IMR-90 (cell line): ENCODE measurements at places on chromosomes 16 and 17. TPM values are rescaled to one million over a fixed set of nuclear protein-coding genes. Genes with fewer than 3 reads are reported as not detected.

ASGR2 gene
- total RNA-seq: not detected in 2 replicates

GOSR2 gene
- 65.8 and 75.6 TPM in 2 replicates for total RNA-seq

WDR81 gene
- total RNA-seq: 3.0 and 3.9 TPM in 2 replicates

G6PC1 gene
- total RNA-seq: not detected in 2 replicates

DNA sequence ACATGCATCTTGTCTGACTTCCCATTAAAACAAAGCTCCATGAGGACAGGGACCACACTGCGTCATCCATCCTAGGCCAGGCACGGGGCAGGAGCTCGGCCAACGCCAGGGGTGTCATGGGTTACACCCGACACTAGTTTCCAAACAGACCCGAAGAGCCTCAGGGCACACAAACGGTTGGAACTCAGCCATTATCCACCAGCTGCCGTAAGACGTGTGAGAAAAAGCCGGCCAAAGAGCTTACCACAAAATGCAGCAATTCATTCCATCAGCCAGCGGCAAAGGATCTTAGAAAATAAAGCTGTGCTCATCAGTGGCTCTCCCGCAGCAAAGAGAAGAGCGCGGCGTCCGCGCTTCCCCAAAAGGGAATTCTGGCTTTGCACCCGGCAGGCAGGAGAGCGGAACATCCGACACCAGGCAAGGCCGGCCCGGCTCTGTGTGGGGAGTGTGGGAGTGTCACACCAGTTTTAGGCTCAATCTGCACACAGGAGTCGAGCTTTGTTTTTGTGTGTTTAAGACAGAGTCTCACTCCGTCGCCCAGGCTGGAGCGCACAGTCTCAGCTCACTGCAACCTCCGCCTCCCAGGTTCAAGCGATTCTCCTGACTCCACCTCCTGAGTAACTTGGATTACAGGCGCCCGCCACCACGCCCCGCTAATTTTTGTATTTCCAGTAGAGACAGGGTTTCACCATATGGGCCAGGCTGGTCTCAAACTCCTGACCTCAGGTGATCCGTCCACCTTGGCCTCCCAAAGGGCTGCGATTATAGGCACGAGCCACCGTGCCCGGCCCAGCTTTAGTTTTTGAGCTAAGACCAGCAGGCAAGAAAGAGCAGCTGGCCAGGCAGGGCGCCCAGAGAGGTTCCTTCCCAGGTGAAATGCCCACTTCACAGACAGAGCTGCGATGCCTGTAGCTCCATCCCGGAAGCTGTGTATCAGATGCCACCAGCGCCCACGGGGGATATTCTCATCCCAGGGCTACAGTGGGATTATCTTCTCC is 1.5 kb downstream of the SLC38A8 start:
- peak; percentile 41 for DNase-seq

DNA sequence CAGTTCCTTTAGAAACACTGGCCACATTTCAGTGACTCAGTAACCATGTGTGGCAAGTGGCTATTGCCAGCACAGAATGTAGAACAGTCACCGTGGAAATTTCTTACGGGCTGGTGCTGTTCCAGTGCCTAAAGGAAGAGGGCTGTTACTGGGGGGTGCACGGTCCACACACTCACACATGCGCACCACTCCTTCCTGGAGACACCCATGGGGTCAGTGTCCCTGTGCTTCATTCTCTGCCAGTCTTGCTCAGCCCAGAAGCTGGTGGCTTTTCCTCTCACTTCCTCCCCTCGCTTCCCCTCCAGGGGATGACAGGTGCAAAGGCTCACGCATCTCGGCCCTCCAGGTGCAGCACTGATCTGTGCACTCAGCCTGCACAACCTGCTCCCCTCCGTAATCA is 115.6 kb downstream of the CCDC182 start:
- DNase-seq: no peak

- DNase-seq: peak; percentile 38
These were observed 15.0 kb upstream of the SLC12A3 start for GRCh38 chr16:56849690-56850680.

DNA sequence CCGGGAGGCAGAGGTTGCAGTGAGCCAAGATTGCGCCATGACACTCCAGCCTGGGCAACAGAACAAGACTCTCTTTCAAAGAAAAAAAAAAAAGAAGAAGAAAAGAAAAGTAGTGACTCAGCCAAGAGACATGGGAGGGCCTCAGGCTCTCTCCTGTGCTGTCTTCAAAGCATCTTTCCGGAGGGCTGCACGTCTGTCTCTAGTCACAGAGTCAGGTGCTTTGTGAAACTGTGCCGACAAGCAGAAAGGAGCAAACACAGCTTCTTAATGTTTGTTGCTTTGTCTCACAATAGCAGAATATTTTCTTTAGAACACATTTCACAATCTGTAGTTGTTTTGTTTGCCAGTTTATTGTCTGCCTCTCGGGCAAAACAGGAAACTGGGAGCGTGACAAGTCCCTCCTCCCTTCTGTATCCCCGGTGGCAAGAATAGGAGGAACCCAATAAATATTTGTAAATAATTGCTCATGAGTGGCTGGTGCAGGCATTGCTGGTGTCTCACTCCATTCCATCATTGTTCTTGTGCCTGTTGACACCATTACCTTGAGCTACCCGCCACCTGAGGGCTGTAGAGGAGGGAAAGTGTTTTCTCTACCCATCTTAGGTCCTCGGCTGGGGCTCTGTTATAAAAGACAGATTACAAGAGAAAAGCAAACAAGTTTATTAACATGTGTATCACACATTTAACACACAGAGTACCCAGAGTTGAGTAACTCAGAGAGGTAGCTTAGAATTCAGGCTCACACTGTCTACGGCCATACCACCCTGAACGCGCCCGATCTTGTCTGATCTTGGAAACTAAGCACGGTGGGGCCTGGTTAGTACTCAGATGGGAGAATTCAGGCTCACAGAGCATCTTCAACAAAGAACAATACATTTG is 5.5 kb downstream of the GAST start:
- DNase-seq: peak; percentile 33

DNA sequence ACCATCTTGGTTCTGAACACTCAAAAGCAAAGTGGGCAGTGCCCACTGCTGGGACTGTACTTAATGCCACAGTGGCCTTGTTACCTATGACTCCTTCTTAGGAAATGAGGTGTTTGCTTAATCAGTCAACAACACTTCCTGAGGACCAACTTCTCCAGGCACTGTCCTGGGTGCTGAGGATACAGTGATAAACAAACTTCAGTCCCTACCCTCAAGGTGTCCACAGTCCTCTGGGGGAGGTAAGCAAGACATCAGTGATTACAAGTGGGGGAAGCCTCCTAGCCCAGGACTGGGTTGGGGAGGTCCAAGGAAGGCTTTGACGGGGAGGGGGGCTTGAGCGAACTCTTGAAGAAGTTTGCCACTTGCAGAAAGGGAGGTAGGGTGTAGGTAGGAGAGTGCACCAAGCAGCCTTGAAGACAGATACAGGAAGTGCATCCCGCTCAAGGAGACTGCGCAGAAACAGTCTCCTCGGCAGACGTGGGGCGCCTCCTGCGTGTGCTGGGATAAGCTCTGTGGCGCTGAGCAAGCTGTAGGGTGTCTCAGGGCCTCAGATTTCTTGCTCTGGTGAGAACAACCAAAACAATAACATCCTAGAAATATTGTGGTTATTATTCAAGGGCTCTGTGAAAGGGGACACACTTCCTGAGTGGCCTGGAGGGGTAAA is 2.6 kb upstream of the ABCC3 start:
- no peak for DNase-seq

- DNase-seq: no peak
These were observed 700.0 kb downstream of the WWOX start for GRCh38 chr16:78799429-78799828.

DNA sequence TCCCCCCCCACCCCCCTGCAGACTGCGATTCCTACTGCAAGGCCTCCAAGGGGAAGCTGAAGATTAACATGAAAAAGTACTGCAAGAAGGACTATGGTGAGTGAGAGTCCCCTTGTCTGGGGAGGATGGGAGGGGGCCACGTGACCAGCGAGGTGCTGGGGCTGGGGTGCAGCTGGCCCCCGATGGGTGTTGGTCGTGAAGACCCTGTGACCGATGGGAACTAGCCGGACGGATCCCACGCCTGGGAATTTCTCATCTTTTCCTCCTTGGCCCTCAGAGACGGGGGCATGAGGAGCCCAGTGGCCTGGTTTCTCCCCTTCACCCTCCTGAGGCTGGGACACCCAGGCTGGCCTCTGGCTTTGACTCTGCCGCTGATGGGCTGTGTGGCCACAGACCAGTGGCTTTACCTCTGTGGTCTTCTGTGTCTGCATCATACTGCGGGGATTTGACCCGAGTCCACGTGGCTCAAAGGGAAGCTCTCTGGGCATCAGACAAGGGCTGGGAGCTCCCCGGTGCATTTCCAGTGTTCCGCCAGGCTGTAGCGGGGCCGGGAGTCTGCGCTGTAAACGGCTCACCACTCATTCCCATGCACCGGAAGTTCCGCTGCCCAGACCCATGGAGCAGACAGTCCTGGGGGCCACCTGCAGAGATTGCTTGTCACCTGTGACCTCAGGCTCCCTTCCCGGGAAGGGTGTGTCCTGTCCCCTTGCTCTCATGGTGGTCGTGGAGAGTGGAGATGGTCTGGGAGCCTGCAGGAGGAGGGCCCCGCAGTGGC is 200.0 kb downstream of the NTN1 start:
- DNase-seq: no peak

GRCh38 chr16:4682616-4683254 is 10.6 kb upstream of the NUDT16L1 start:
- peak; percentile 18 for DNase-seq

- DNase-seq: peak; percentile 92
These were observed 1.9 kb upstream of the CAPN15 start for GRCh38 chr16:525520-526180.

DNA sequence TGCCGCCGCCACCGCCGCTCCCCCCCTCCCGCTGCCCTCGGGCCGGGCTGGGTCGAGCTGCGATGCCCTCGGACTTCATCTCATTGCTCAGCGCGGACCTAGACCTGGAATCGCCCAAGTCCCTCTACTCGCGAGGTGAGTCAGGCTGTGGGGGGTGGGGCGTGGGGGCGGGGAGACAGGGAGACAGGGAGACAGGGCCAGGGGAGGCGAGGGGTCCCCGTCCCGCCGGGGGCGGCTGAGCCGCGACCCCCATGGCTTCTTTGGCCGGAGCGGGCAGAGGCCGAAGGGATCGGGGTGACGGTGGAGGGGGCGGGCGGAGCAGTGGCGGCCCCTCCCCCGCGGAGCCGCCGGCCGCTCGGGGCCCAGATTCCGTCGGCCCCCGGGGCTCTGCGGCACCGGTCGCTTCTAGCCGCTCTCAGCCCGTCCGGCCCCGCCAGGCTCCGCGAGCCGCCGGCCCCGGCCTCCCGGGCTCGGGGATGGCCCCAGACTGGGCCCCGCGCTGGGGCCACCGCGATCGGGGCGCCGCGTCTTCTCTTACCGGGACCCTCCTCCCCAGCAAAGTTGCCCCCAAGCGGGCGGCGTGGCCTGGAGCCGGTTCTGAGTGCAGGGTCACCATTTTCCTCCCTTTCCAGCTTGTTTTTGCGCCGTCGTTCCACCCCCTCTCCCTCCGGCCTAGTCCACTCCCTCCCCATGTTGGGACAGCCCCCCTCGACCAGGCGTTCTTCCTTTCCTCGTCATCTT is 644 bp downstream of the NFAT5 start:
- peak; percentile 68 for DNase-seq

- DNase-seq: peak; percentile 62
These were observed 7.9 kb upstream of the SLFN14 start for GRCh38 chr17:35568561-35568960.

DNA sequence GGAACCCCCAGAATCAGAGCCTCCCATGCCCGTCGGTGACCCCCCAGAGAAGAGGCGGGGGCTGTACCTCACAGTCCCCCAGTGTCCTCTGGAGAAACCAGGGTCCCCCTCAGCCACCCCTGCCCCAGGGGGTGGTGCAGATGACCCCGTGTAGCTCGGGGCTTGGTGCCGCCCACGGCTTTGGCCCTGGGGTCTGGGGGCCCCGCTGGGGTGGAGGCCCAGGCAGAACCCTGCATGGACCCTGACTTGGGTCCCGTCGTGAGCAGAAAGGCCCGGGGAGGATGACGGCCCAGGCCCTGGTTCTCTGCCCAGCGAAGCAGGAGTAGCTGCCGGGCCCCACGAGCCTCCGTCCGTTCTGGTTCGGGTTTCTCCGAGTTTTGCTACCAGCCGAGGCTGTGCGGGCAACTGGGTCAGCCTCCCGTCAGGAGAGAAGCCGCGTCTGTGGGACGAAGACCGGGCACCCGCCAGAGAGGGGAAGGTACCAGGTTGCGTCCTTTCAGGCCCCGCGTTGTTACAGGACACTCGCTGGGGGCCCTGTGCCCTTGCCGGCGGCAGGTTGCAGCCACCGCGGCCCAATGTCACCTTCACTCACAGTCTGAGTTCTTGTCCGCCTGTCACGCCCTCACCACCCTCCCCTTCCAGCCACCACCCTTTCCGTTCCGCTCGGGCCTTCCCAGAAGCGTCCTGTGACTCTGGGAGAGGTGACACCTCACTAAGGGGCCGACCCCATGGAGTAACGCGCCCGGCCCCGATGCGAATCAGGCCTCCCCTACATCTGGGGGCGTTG is 4.0 kb downstream of the TPSG1 start:
- DNase-seq: no peak

DNA sequence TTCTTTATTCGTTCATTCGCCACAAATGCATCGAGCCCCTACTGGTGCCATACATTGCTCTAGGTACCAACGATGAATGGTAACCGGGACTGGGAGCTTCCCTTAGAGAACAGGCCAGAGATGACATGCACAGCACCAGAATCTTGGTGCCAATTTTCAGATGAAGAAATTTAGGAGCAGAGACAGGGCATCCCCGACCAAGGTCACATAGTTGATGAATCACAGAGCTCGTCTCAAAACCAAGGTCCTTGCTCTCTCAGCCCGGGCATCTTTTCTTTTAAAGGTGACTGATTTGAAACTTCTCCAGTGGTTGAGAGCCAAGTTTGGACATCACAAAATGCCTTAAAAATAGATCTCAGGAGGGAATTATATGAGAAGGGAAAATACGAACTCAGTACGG is 73.2 kb upstream of the C16orf82 start:
- DNase-seq: no peak

DNA sequence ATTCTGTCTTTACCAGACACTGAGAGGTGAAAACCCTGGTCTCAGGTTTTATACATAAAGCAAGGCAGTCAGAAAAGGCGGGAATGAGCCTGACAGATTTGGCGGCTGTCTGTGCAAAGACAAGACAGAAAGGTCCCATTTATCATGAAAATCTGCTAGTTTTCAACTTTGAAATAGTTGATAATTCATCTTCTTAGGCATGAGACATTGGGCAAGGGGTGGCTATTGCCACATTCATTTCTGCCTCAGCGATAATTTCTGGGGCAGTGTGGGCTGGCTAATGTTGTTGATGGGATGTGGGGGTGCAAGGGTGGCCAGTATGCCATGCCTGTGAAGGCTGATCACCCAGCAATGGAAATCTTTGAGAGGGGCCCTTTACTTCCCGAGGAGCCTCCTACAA is 173.8 kb upstream of the RPH3AL start:
- DNase-seq: no peak

GRCh38 chr16:13926891-13927290 is 6.9 kb downstream of the ERCC4 start:
- no peak for DNase-seq
